Gastroesophageal sphincter (tissue), 4 donors: ENCODE measurements at places on chromosomes 12 and 14. TPM values are rescaled to one million over a fixed set of nuclear protein-coding genes. Genes with fewer than 3 reads are reported as not detected.

GRCh38 chr12:118430516-118430915, 54.2 kb downstream of the SUDS3 start:
- ATAC-seq, result no peak

DNA sequence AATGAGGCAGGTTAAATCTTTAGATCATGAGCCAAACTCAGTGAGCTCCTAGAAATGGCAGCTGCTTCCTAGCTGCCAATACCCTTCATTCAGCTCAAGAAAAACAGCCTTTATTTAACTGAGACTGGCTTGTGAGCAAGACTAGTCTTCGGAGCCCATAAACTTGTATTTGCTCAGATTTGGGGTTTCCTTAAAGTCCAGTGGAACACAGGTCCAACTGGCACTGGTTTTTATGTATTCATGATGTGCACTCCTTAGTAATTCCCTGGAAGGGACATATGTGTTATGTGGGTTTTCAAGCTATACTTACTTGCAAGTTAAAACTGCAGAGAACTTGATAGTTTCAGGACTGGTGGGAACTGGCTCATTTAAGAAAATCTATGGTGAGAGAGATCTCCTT, 380.1 kb upstream of the TMEM132C start:
- no peak for ATAC-seq

- no peak for ATAC-seq
Observed at GRCh38 chr12:126198966-126199692, 1133.9 kb downstream of the AACS start.

DNA sequence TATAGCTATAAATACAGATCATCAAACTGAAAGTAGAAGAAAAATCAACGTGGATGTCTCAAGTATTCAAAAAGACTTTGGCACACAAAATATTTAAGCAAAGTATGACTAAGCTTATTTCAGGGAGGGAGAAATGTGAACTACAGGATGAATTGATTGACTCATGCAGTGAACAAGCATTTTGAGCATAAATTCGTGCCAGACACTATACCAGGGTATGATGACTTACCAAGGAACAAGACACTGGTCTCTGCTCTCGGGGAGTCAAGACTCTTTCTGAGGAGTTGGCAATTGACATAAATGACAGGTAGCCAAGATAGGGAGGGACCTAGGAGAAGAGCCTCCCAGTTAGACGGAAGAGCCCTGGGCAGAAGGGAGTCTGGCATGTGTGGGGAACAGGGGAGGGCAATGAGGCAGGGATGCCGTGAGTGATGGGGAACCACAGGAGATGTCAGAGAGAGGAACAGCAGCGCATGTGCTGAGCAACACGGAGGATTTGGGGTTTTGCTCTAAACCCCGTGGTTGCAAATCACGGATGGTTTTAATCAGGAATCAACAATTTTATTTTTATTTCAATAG, 115.2 kb downstream of the TMEM132D start:
- no peak for ATAC-seq

DNA sequence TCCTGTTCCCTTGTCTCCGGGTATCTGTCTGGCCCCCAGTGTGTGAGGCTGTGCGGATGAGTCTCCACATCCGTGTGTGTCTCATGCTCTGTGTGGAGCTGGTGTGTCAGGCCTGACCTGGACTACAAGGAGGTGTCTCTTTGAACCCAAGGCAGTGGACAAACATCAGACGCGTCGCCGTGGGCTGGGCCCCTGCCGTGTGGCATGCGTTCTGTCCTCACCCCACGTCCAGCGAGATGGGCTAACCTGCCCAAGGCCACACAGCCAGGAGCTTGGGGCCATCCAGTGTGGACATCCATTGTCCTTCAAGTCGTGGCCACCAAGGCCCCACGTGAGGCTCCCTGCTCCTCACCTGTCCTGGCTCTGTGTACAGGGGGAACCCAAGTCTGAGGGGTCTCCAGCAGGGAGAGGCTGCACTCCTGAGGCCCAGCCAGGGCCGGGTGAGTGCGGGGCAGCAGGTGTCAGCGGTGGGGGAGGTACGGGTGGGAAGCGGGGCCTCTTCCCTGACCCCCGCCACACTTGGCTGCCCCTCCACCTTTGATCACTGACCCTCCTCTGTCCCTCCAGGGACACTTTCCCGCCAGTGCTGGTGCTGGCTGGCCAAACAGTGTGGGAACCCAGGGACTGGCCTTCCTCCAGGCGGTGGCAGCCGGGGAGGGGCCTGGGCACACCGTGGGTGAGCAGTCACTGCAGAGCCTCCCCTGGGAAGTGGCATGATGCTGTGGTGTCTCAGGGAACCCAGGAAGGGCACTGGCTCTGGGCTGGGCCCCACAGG, 48.5 kb downstream of the CYP46A1 start:
- no peak for ATAC-seq

GRCh38 chr12:53700567-53700966, 24.7 kb upstream of the ATP5MC2 start:
- no peak for ATAC-seq

DNA sequence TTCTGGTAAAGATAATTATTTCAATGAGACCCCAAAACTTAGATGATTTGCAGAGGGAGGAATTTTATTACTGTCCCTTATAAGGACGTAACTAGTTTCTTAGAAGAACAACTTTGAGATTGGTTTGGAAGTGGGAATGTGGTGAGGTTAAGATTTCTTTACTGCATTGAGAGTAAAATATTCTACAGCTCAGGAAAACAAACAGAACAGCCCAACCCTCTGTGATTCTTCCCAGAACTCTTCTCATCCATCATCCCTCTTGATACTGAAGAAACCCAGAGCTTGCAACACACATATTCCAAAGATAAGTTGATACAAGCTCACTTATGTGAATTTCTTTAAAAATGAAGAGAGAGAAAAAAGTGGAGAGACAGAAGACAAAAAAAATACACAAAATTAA, 234.2 kb downstream of the CRADD start:
- no peak for ATAC-seq

- no peak for ATAC-seq
Observed at GRCh38 chr14:104307246-104307626, 168.8 kb downstream of the KIF26A start.

- ATAC-seq, result no peak
Observed at GRCh38 chr12:6367065-6367968, 8.0 kb downstream of the SCNN1A start.

DNA sequence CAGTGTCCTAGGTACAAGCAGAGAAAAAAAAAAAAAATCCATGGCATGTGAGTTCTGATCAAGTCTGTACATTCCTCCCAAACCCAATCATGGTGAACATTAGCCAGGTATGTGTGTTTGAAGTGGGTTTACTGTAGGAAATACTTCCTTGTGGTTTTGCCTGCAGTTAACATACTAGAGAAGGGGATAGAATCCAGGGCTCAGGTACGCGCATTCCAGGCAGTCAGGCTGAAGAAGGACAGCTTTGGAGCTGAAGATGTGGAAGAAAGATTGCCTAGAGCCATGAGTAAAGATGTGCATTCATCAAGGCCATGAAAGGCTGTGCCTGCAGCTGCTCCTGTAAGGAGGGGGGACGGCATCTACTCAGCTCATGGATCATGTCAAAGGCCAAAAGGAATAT, 88.2 kb upstream of the NTF3 start:
- no peak for ATAC-seq

- ATAC-seq, result no peak
Observed at GRCh38 chr14:55874785-55875184, 243.4 kb upstream of the PELI2 start.

GRCh38 chr12:20601668-20602280, 93.4 kb upstream of the SLCO1C1 start:
- no peak for ATAC-seq

- no peak for ATAC-seq
Observed at GRCh38 chr12:47071241-47071852, 8.1 kb upstream of the PCED1B start.

GRCh38 chr14:21071225-21072030, 1.3 kb downstream of the ARHGEF40 start:
- ATAC-seq, result peak; percentile 74

- ATAC-seq, result no peak
Observed at GRCh38 chr14:94538070-94538740, 23.0 kb upstream of the SERPINA4 start.

- ATAC-seq, result no peak
Observed at GRCh38 chr12:32069071-32069470, 37.6 kb upstream of the BICD1 start.

DNA sequence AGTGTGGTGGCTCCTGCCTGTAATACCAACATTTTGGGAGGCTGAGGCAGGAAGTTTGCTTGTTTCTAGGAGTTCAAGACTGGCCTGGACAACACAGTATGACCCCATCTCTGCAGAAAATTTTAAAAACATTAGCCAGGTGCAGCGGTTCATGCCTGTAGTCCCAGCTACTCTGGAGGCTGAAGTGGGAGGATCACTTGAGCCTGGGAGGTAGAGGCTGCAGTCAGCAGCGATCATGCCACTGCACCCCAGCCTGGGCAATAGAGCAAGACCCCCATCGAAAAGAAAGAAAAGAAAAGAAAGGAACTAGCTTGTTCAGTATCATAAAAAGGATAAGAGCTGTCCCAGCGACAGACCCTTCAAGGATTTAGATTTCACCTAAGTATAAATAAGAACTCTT, 18.1 kb upstream of the PWP1 start:
- ATAC-seq, result no peak

- ATAC-seq, result no peak
Observed at GRCh38 chr12:92248977-92249376, 103.3 kb upstream of the BTG1 start.

DNA sequence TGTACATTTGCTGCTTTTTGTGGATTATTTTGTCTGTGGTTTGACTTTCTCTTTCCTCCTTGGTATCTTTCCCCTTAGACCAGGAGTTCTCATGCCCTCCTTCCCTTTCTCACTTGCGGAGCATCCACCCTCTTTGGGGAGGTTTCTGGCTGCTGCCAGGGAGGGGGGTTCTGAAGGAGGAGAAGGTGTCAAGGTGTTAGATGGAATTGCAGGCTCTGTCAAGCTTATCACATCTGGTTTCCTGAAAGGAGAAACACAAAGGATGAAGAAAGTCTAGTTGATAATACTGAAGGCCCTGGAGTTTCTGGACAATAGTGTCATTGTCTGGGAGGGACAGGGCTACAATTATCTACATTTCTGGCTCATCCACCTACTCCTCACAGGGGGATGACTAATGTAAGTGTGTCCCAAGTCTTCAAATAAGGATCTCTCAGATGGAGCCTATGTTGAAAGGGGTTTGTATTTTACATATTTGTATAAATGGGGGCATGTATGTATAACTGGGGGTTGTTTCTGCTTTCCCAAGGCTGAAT, 217.3 kb upstream of the CCDC196 start:
- no peak for ATAC-seq

- no peak for ATAC-seq
Observed at GRCh38 chr14:67285876-67286452, 44.7 kb downstream of the PALS1 start.

- no peak for ATAC-seq
Observed at GRCh38 chr14:35133542-35134328, 11.4 kb downstream of the PRORP start.

- ATAC-seq, result no peak
Observed at GRCh38 chr14:96599076-96599475, 96.9 kb downstream of the PAPOLA start.

DNA sequence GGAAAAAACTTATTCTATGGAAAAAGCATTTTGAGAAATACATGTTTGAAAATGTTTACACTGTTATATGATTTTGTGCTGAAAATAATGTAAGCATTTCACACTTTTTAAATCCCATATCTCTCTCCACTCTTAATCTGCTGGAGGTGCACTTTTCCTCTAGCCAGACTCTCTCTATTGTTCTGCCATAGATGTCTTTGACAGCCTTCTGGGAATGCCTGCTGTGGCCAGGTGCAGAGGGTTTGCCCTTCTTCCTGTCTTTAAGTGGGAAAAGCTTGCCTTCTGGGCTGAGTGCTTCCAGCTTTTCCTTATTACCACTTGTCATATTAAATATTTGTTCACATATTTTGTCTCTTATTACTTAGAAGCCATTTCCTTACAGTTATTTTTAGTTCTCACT, 60.1 kb upstream of the PPM1H start:
- ATAC-seq, result no peak

GRCh38 chr12:49538510-49539403, at the start of gene KCNH3:
Gene KCNH3 (plus strand): TSS chr12:49539030. CDS start chr12:49539417, 387 bp downstream.
- ATAC-seq, result peak; percentile 80

DNA sequence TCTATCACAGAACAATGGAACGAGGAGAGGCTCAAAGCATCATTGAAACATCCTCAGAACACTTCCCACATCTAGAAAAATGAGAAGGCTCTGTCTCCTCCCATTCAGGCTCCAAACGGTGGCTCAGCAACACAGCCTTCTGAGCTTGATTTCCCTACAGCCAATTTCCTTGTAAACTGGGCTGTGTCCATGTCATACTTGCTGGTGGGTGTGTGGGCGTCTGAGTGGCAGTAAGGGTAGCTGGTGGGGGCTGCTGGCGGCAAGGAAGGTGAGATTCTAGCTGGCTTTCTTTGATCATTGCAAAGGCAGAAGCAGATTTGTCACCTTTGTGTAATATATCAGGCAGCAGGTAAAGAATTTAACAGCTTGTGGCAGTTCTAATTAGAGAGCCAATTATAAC, 163.7 kb downstream of the CALM1 start:
- no peak for ATAC-seq

DNA sequence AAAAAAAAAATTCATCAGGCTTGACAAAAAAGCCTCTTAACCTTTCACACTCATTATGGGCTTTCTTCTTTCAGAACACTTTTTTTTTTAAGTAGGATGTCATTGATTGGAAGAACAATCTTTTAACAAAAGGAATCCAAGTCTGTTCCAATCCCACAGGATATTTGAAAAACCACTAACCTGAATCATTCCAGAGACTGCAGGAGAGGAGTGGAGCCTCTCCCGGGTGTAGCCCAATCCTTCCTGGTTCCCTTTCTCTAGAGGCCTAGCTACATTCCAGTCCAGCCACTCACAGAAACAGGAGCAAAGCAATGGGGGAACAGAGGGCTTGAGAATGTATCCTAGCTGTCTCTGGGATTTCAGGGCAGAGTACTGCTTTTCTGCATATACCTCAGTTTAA, 4.3 kb downstream of the MFAP5 start:
- no peak for ATAC-seq

DNA sequence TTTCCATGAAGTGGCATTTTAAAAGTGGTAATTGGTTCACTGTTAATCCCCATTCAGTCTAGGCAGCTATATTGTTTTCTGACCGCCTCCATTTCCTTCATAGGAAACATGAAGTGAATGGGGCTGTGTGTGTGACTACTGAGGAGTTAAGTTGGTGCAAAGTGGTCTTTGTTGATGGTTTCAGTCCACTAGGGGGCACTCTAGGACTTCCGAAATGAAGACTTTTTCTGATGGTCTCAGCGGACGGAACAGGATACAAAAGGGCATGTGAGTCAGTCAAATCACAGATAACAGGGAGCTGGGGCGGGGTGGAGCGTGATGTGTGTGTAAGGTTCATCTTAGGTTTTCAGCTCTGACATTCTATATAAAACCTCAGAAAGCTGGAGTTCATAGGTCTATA, 240.1 kb upstream of the OR4E1 start:
- no peak for ATAC-seq

- no peak for ATAC-seq
Observed at GRCh38 chr12:86914721-86915120, 658.5 kb upstream of the MGAT4C start.

The GPRC5D gene
- total RNA-seq, result not detected

The PPP2R3C gene
- 34.2 TPM for total RNA-seq

The STON2 gene
- total RNA-seq, result 11.5 TPM

The CCDC196 gene
- total RNA-seq, result not detected

The RNASE12 gene
- not detected for total RNA-seq

The TRMT61A gene
- 22.5 TPM for total RNA-seq

The FAR2 gene
- total RNA-seq, result 10.0 TPM

The ZNF385A gene
- total RNA-seq, result 28.0 TPM

The ITGA5 gene
- total RNA-seq, result 908 TPM

The ORAI1 gene
- 8.7 TPM for total RNA-seq

The FBXW8 gene
- 14.3 TPM for total RNA-seq

The VASH1 gene
- 9.0 TPM for total RNA-seq
